ENCODE measurements at places on chromosomes 16 and 17.

DNA sequence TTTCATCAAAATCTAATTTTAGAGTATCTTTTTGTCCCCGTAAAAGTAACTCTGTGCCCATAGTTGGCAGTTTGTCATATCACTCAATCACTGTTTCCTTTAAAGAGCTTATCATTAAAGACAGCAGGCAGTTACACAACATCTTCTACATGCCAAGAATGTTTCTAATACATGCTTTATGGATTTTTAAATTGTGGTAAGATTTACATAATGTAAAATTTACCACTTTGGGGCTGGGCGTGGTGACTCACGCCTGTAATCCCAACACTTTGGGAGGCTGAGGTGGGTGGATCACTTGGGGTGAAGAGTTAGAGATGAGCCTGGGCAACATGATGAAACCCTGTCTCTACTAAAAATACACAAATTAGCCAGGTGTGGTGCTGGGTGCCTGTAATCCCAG lies 687.2 kb downstream of the WWOX start:
- no peak for DNase-seq

- DNase-seq: no peak
These were observed 1.6 kb downstream of the CYB561 start for GRCh38 chr17:63444457-63444856.

- no peak for DNase-seq
These were observed 130.0 kb downstream of the CYB561 start for GRCh38 chr17:63316100-63316499.

GRCh38 chr16:66652661-66653360 lies 43.7 kb downstream of the CMTM4 start:
- no peak for DNase-seq

DNA sequence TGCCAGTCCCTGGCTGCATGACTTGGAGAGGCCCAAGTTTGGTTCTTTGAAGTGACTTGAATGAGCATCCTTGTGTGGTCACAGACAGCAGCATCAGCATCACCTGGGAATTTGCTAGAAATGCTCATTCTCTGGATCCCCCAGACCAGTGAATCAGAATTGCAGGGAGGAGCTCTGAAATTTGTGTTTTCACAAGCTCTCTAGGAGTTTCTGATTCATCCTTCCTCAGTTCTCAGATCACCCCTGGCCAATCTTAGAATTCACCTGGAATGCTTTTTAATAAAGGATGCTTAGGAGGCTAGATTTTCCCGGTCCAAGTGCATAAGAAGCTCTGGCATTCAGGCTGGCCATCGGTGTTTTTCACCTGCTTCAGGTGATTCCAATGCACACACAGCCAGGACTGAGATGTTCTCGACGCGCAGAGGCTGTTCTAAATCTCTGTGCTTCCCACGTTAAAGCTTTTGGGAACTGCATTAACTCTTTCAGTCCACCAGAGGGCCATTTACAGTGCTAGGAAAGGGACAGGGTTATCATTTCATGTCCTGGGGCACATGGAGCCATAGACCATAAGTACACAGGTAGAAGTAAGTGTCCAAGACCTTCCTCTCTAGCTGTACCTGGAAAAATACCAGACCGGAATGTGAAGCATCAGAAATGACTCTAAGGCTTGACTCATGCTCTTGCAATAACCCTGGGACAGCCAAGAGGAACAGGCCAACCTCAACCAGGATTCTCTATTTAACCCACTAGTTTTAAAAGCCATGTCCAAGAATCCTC lies 85.7 kb upstream of the XYLT1 start:
- no peak for DNase-seq

- no peak for DNase-seq
These were observed 3.0 kb downstream of the MSLN start for GRCh38 chr16:763369-764183.

GRCh38 chr16:53131050-53131362 lies 76.2 kb downstream of the CHD9 start:
- no peak for DNase-seq

GRCh38 chr17:45384047-45384788 lies 48.5 kb downstream of the ARHGAP27 start:
- DNase-seq: no peak

GRCh38 chr17:30720013-30720471 lies 104.5 kb downstream of the CRLF3 start:
- DNase-seq: no peak

DNA sequence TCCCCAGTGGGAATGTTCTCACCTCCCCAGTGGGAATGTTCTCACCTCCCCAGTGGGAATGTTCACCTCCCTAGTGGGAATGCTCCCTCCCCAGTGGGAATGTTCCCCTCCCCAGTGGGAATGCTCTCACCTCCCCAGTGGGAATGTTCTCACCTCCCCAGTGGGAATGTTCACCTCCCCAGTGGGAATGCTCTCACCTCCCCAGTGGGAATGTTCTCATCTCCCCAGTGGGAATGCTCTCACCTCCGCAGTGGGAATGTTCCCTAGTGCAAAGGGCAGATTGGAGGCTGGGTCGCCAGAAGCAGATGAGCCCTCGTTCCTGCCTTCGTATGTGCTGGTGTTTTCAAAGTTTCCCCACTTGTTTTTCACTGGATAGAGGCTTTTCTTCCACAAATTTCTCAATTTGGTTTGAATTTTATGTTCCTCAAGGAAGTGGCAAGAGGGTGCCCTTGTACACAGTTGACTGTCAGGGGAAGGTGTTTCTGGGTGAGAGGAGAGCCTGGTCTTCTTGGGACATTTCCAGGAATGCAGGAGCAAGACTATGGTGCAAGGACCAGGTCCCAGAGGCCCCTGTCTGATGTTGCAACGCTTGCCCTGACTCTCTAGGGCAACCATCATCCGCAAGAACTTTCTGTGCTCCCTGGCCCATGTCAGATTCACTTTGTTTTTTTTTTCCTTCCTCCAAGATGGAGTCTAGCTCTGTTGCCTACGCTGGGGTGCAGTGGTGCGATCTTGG lies 34.0 kb downstream of the TRARG1 start:
- DNase-seq: no peak

DNA sequence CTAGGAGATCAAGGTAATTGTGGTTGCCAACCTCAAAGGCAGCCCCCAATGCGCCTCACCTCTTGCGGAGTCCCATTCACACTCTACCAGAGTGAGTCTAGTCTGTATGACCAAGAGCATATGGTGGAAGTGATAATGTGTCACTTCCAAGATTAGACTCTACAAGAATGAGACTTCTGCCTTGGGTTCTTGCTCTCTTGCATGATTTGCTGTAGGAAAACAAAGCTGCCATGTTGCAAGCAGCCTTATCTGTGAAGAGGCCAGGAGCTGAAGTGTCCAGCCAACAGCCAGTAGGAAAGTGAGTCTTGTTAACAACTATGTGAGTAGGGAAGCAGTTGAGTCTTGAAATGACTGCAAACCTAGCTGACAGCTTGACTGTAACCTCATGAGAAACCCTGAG lies 3.4 kb downstream of the TERF2 start:
- no peak for DNase-seq

DNA sequence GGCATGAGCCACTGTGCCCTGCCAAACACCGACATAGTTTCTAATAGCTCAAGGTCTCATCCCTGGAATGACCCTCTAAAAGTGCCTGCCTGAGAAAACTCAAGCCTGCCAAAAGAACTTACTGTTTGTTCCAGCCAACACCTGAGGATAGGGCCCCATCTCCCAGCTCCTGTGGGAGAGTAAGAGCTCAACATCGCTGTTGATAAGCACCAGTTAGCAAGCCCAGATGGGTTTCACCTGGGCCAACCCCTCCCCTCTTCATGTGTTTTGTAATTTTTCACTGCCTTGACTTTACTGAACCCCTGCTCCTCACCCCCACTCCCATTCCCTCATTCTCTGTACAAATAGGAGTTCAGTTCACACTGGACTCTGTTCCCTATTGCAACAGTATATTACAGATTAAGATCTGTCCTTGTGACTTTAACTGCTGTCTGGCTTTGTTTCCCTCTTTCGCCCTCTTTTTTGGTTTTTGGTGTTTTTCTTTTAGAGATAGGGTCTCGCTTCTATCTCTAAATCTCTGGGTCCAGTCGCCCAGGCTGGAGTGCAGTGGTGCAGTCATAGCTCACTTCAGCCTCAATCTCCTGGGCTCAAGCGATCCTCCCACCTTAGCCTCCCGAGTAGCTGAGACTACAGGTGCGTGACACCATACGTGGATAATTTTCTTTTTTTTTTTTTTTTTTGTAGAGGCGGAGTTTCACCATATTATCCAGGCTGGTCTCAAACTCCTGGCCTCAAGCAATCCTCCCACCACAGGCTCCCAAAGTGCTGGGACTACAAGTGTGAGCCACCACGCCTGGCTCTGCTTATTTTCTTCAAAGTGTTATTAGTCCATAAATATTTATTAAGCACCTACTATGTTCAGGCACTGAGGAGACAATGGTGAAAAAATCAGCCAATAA lies 12.3 kb downstream of the NUPR1 start:
- DNase-seq: no peak

GRCh38 chr16:63066552-63066951 lies 1030.3 kb upstream of the CDH8 start:
- DNase-seq: no peak

DNA sequence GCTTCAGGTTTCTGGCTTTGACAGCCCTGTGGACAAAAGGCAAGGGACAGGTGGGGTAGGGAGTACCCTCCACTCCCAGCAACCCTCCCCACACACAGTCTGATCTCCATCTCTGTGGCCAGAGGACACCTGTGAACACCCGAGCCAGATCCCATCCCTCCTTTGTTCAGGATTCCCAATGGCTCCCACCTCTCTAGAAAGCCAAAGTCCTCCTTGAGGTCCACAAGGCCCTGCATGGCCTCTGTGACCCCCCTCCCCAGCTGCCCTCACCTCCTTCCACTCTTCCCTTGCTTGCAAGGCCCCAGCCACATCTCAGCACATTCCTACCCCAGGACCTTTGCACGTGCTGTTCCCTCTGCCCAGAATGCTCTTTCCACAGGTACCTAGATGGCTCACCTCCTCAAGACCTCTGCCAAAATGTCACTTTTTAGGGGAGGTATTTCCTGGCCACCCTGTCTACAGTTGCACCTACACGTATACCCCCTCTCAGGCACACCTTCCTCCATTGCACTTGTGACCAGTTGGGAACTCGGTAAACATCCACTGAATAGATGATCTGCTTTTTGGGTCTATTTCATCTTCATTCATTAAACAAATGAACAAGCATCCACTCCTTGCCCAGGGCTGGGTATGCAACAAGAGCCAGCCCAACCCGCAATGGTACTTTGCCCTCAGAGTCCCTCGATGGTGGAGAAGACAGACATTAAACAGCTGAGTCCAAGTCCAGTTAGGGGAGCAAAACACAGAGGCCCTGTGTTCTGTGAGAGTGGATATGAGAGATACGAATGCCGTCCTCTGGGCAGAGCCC lies 107.0 kb downstream of the CRLF3 start:
- DNase-seq: no peak

GRCh38 chr16:87842209-87842869 lies 27.0 kb downstream of the SLC7A5 start:
- DNase-seq: no peak

GRCh38 chr16:81767987-81768592 lies 11.0 kb upstream of the PLCG2 start:
- DNase-seq: no peak

- DNase-seq: no peak
These were observed 15.7 kb downstream of the SLC6A4 start for GRCh38 chr17:30219833-30220232.

- no peak for DNase-seq
These were observed 4.0 kb downstream of the ZNF598 start for GRCh38 chr16:2005646-2006045.

GRCh38 chr16:56896244-56896643 lies 31.2 kb downstream of the SLC12A3 start:
- no peak for DNase-seq

GRCh38 chr17:32780721-32781120 lies 96.2 kb downstream of the MYO1D start:
- no peak for DNase-seq

DNA sequence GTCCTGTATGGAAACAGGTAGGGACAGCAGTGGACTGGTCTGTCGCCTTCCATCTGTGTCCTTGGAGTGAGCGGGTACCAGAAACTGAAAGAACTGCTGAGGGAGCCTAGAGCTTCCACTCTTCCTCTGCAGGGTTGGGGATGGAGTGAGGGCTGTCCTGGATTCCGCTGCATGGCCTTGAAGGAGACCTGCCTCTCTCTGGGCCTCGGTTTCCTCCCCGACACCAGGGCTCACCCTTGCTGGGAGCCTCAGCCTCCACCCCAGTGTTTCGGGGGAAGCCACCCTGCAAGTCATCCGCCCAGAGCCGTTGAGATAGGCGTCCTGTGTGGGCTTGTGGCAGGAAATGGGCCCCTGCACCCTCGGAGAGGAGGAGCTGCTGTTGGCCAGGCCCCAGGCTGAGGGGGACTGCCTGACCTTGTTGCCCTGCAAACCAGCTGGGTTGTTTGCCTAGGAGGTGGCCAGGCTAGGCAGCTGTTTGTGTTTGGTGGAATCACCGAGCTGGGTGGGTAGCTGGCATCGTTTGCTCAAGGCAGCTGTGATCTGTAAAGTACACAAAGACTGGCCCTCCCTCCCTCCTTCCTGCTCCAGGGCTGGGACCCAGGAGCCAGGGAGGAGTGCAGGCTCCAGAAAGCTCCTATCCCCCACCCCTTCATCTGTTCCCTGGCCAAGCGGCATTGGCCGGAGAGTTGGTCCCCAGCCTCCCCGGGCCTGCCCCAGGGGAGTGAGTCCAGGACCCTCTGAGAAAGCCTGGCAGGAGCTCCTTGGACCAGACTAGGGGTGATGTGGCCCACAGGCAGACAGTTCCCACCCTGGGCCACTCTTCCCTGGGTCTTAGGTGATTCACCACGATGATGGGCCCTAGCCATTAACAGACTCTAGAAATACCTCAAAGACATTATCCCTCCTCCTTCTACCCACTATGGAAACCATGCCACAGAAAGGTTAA lies 1.3 kb downstream of the RAB37 start:
- peak; percentile 60 for DNase-seq

DNA sequence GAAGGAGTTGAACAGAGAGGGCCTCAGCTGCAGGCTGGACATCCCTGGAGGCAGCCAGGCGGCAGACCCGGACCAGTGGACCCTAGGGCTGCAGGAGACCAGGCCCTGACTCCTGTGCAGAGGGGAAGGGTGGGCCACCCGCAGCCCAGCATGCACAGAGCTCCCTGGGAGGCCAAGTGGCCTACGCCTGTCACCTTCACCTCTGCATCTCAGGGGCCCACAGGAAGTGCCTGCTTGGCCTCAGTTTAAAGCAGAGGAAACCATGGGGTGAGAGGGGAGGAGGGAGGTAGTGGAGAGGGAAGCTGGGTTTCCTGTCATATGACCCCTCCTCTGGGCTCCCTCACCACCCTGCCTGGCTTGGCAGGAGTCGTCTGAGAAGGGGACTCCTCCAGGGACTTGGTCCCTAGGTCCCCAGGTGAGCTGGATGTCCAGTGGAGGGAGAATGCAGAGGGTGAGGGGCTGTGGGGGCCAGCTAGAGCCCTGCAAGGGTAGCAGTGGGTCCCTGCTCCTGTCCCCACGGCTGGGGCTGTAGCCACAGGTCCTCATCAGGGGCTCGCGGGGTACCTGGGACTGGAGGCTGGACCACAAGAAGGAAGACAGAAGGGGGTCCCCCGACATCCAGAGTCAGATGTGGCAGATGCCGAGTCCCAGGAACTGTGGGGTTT lies at the start of gene TMC8:
Gene TMC8, plus strand, starts transcription at position 335 of the 665 bp plus-strand sequence. CDS start 818 bp downstream, outside the sequence.
- DNase-seq: peak; percentile 61

- DNase-seq: no peak
These were observed 149.5 kb downstream of the TMEM132E start for GRCh38 chr17:34728771-34729310.

Measured in stimulated activated CD4-positive, alpha-beta T cell treated with anti-CD3 and anti-CD28 coated beads, Interleukin-4, amount 100 ng/mL, for 4 hours (primary cell).